ENCODE measurements at places on chromosomes 2 and 18. TPM values are rescaled to one million over a fixed set of nuclear protein-coding genes. Genes with fewer than 3 reads are reported as not detected.
A peak's percentile ranks its signal among the peaks of the same experiment; 100 is the strongest.

GRCh38 chr2:106189764-106190468 is 4.2 kb downstream of the UXS1 start:
- H3K27me3 ChIP-seq = no peaks in the 10 kb centered on the region
- H3K27ac ChIP-seq = no peak overlapping the region
- DNase-seq = no peak

The NAT8 gene
- not detected for total RNA-seq

The TXNDC2 gene
- total RNA-seq = not detected

GRCh38 chr18:4640349-4641012 is 185.4 kb upstream of the DLGAP1 start:
- no peaks in the 10 kb centered on the region for H3K27me3 ChIP-seq
- no peaks in the 10 kb centered on the region for H3K36me3 ChIP-seq
- no peak overlapping the region for H3K27ac ChIP-seq
- no peaks in the 10 kb centered on the region for H3K4me1 ChIP-seq
- no peak for DNase-seq
- H3K4me3 ChIP-seq = no peak overlapping the region

The SERPINB3 gene
- not detected for total RNA-seq

The L3MBTL4 gene
- not detected for total RNA-seq

The RAD51AP2 gene
- total RNA-seq = not detected

DNA sequence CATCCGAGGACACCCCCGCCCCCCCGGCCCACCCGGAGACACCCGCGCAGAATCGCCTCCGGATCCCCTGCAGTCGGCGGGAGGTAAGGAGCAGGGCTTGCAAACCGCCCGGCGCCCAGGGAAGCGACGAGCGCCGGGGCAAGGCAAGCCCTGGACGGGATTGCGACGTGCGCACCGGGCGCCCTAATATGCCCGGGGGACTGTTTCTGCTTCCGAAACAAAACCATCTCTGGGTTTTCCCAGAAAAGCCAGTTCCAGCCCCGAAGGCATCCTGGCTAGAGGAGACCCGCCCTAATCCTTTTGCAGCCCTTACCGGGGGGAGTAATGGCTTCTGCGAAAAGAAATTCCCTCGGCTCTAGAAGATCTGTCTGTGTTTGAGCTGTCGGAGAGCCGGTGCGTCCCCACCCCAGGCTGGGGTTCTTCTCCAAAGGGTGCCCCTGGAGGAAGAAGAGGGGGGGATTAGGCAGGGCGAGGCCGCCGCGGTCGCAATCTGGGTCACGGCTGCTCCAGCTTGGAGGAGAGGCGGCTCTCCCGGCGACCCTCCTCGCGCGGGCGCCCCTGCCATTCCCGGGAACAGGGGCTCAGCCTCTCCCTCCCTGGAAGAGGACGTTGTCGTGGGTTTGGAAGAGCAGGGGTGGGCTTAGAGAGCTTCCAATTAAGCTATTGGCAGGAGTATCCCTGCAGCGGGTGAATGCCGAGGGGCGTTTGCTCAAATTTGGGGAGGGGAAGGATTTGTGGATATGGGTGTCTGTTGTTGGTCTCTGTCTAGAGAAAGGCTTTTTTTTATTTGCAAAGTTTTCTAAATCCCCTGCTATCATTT is 521 bp downstream of the MYCN start:
- H3K36me3 ChIP-seq = no peaks in the 10 kb centered on the region
- DNase-seq = no peak
- peaks cover 52% of the 10 kb centered on the region for H3K27me3 ChIP-seq

- no peaks in the 10 kb centered on the region for H3K36me3 ChIP-seq
- no peak for DNase-seq
- no peaks in the 10 kb centered on the region for H3K4me1 ChIP-seq
- no peak overlapping the region for H3K27ac ChIP-seq
- no peak overlapping the region for H3K4me3 ChIP-seq
Observed at GRCh38 chr2:75489721-75490120, 71.0 kb downstream of the EVA1A start.

The SLC8A1 gene
- total RNA-seq = 0.45 TPM

DNA sequence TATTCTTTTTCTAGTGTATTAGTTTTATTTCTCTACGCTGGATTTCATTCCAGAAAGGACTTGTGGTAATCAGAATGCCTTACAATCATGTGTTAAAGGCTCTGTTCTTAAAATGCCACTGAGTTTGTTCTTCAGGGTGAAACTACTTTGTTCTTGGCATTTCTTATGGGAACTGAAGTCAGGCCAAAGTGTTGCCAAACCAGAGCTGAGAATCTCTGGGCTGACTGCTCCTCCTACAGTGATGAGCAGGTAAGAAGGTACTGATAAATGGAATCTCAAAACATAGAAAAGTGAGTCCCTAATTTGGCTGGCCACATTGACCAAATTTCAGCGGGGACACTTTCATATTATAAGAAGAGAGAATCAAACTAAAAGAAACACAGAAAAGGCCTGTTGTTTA is 55.1 kb upstream of the ZNF397 start:
- H3K4me3 ChIP-seq = no peak overlapping the region
- H3K27ac ChIP-seq = no peak overlapping the region
- H3K4me1 ChIP-seq = no peaks in the 10 kb centered on the region
- no peak for DNase-seq
- H3K36me3 ChIP-seq = no peaks in the 10 kb centered on the region

GRCh38 chr2:238438856-238439849 is 12.4 kb downstream of the ASB1 start:
- H3K27ac ChIP-seq = no peak overlapping the region
- no peak overlapping the region for H3K4me3 ChIP-seq
- H3K4me1 ChIP-seq = peaks cover 27% of the 10 kb centered on the region
- no peaks in the 10 kb centered on the region for H3K27me3 ChIP-seq
- DNase-seq = no peak
- H3K36me3 ChIP-seq = peaks cover 57% of the 10 kb centered on the region

GRCh38 chr2:30809938-30810337 is 2.7 kb upstream of the CAPN13 start:
- DNase-seq = no peak
- H3K4me1 ChIP-seq = no peaks in the 10 kb centered on the region
- H3K4me3 ChIP-seq = no peak overlapping the region
- no peak overlapping the region for H3K27ac ChIP-seq

- H3K27me3 ChIP-seq = no peaks in the 10 kb centered on the region
- H3K4me3 ChIP-seq = no peak overlapping the region
- no peaks in the 10 kb centered on the region for H3K4me1 ChIP-seq
- H3K27ac ChIP-seq = no peak overlapping the region
Observed at GRCh38 chr2:54958717-54959371, 91.4 kb downstream of the RTN4 start.

The WNT6 gene
- total RNA-seq = not detected

- peaks cover 61% of the 10 kb centered on the region for H3K4me1 ChIP-seq
- H3K27me3 ChIP-seq = no peaks in the 10 kb centered on the region
- H3K4me3 ChIP-seq = no peak overlapping the region
Observed at GRCh38 chr2:43125090-43125998, 101.1 kb downstream of the ZFP36L2 start.

DNA sequence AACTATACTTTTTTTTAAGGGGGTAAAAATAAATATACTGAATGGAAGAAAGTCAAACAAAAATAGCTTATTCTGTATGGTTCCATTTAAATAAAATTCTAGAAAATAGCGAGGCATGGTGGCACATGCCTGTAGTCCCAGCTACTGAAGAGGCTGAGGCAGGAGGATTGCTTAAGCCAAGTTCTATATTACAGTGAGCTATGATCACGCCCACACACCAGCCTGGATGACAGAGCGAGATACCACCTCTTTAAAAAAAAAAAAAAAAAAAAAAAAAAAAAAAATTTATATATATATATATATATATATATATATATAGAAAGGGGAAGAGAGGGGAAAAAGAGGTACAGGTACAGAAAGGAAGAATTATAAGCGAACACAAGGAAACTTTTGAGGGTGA is 77.7 kb downstream of the MEMO1 start:
- no peak for DNase-seq
- no peak overlapping the region for H3K27ac ChIP-seq
- no peak overlapping the region for H3K4me3 ChIP-seq
- H3K36me3 ChIP-seq = peaks cover 16% of the 10 kb centered on the region

GRCh38 chr2:74003494-74004211 is 18.9 kb downstream of the TET3 start:
- H3K36me3 ChIP-seq = no peaks in the 10 kb centered on the region
- H3K4me3 ChIP-seq = no peak overlapping the region
- no peak overlapping the region for H3K27ac ChIP-seq
- no peak for DNase-seq
- H3K27me3 ChIP-seq = no peaks in the 10 kb centered on the region

- H3K27ac ChIP-seq = no peak overlapping the region
- no peaks in the 10 kb centered on the region for H3K27me3 ChIP-seq
Observed at GRCh38 chr2:193935114-193935513, 1721.9 kb upstream of the SLC39A10 start.

- DNase-seq = no peak
- H3K36me3 ChIP-seq = no peaks in the 10 kb centered on the region
Observed at GRCh38 chr2:57973621-57974186, 72.9 kb upstream of the VRK2 start.

- H3K27ac ChIP-seq = no peak overlapping the region
- H3K36me3 ChIP-seq = no peaks in the 10 kb centered on the region
- no peaks in the 10 kb centered on the region for H3K27me3 ChIP-seq
- no peak overlapping the region for H3K4me3 ChIP-seq
- H3K4me1 ChIP-seq = no peaks in the 10 kb centered on the region
- no peak for DNase-seq
Observed at GRCh38 chr2:198096965-198097364, 292.6 kb downstream of the PLCL1 start.

- no peaks in the 10 kb centered on the region for H3K4me1 ChIP-seq
- no peak overlapping the region for H3K4me3 ChIP-seq
- H3K36me3 ChIP-seq = no peaks in the 10 kb centered on the region
- H3K27me3 ChIP-seq = no peaks in the 10 kb centered on the region
- DNase-seq = no peak
- H3K27ac ChIP-seq = no peak overlapping the region
Observed at GRCh38 chr2:75153221-75153620, 46.1 kb downstream of the TACR1 start.

- no peak overlapping the region for H3K4me3 ChIP-seq
- no peak for DNase-seq
- H3K27ac ChIP-seq = no peak overlapping the region
Observed at GRCh38 chr2:60453872-60454271, 99.6 kb downstream of the BCL11A start.

The CPLX4 gene
- not detected for total RNA-seq

The ADGRF3 gene
- total RNA-seq = 5.8 TPM

The FAM110C gene
- total RNA-seq = 0.08 TPM

The MYL12A gene
- 858 TPM for total RNA-seq

The ZNG1B gene
- total RNA-seq = 32.4 TPM

The TDRD15 gene
- total RNA-seq = not detected

- H3K4me3 ChIP-seq = no peak overlapping the region
- H3K27ac ChIP-seq = no peak overlapping the region
- H3K4me1 ChIP-seq = no peaks in the 10 kb centered on the region
- no peaks in the 10 kb centered on the region for H3K36me3 ChIP-seq
Observed at GRCh38 chr2:210859314-210859713, 302.9 kb downstream of the CPS1 start.

DNA sequence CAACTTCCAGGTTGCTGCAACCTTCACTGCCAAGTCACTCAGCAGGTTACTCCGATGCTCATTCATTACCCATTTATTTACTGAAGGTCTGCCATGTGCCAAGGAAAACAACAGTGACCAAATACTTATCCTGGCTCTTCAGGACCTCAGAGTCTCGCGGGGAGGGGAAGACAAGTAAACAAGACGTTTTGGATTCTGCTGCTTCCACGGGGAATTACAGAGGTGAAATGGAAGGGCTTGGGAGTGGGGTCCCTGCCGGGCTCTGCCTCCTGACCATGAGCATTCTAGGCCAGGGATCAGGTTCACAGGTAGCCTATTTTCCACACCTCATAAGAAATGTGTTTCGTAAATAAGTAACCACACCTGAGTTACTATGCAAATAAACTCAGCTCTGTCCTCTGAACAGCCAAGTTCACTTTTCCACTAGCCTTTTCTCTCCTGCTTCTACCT is 68.1 kb downstream of the CLHC1 start:
- no peak for DNase-seq
- H3K4me1 ChIP-seq = no peaks in the 10 kb centered on the region
- no peaks in the 10 kb centered on the region for H3K36me3 ChIP-seq
- no peaks in the 10 kb centered on the region for H3K27me3 ChIP-seq
- no peak overlapping the region for H3K27ac ChIP-seq
- H3K4me3 ChIP-seq = no peak overlapping the region

DNA sequence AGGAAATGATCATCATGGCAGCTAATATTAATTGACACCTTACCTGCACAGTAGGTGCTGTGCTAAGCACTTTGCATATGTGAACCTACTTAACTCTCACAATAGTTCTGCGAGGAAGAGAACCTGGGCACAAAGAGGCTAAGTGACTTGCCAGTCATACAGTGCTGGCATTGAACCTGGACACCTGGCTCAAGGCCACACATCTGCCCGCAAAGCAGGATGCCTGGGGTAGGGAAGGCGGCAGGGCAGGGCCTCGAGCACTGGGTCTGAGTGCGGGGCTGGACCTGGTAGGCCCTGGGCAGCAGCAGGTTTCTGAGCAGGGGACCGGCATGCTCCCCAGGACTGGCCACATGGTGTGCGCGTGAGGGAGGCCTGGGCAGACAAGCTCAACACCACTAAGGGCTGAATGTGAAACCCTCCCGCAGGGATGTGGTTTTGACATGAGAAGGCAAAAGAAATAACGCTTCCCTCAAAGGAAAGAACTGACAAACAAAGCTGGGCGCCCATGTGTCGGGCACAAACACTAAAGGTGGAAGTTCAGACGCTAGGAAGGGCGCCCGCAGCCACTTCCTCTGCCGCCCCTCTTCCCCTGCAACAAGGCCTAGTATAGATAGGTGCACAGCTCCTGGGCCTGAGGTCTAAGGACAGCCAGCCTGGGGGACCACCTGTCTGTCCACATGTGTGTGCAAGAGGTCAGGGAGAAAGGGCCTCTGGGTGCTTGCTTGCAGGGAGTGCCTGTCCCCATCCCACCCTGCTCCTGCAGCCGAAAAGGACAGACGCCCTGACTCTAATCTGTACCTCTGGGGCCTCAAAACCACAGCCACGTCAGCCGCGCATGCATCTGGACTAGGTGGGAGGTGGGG is 92.5 kb downstream of the ZFP36L2 start:
- DNase-seq = peak; percentile 89
- peak overlapping the region; percentile 100 for H3K27ac ChIP-seq
- peaks cover 29% of the 10 kb centered on the region for H3K36me3 ChIP-seq
- H3K4me3 ChIP-seq = peak overlapping the region; percentile 59
- no peaks in the 10 kb centered on the region for H3K27me3 ChIP-seq
- peaks cover 96% of the 10 kb centered on the region for H3K4me1 ChIP-seq
